HT1080 (cell line): ENCODE measurements at places on chromosomes 1 and 21.

DNA sequence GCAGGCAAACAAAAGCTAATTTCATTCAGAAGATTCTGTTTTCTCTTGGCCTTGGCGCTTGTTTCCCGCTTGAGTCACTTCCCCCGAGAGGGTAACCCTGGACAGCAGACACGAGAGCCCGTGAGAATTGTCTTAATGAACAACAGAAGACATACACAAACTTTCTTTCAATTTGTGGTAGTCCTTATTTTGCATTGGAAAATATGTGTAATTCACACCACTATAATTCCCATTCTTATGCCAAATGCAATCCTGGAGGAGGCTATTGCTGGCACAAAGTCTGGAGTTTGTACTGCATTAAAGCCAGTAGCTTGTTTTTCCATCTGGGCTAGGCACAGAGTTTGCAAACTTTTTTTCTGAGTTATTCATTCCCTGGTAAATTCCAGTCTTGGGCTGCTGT, 109.8 kb upstream of the IVNS1ABP start:
- peak; percentile 40 for DNase-seq

GRCh38 chr1:180178511-180179161, 24.0 kb downstream of the QSOX1 start:
- DNase-seq: peak; percentile 31

DNA sequence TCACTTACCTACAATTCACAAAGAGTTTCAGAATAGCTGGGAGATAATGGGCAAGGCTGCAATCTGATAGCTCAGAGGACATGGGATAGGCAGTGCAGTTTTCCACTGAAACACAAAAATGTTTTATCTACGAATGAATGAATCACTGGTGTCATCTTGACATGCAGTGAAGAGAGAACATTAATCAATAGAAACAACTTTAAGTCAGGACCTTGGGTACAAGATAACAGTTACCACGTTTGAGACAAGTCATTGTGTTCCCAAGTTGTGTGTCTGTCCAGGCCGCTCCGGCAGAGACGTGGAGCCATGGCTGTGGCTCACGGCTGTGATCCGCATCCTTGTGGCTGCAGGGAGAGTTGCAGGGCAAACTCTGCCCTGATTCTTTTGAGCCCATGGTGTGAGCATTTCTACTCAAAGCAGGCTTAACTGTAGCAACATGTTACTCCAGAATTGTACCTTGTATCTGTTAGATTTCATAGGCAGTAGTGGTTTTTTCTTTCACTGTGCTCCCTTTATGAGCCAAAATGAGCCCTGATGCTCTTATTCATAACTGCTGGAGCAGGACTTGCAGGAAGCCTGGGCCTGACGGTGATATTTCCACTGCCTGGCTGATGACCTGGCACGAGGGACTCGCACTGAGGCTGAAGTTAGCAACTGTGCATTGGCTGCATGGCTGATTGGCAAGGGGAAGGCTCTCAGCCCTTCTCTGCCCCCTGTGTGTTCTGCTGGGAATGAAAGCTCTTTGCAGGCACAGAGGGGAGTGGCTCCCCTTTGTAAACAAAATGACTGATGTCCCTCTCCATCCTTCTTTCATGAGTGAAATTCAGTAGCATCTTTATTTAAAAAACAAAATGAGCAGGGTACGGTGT, 465.2 kb downstream of the AJAP1 start:
- DNase-seq: no peak

- peak; percentile 33 for DNase-seq
Observed at GRCh38 chr1:226912587-226913176, 27.4 kb upstream of the COQ8A start.

DNA sequence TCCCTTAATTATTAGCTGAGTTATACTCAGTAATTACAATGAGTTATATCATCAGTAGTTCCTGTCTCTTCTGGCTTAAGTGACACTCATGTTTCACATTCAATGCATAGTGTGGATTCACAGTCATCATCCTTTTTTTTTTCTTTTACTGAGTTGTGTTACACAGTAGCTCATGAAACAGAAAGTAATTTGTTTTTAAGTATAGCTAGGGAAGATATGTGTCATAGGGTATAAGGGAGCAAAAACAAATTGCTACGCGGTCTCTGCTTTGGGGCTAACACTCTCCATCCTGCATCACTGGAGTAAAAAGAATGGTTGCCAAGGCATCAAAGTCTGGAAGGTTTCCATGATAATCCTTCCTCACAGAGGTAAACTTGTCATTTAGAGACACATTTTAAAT, 971.7 kb upstream of the NCAM2 start:
- DNase-seq: no peak

- DNase-seq: peak; percentile 68
Observed at GRCh38 chr1:209692296-209692695, 12.3 kb upstream of the HSD11B1 start.

DNA sequence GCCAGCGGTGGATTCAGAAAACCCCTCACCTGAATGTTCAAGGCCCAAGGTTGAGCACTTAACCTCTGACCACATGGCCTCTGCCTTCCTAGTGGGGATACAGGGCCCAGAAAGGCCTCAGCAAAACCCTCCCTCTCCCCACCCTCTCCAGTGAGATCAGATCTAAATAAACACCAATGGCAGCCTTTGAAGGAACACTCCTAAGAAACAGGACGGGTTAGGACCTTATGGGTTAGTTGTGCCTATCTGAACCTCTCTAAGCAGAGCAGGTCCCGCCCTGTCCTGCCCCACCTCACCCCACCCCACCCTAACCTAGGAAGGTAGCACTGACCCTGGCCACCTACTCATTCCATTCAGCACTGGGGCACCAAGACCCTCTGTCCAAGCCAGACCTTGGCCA, 7.9 kb upstream of the GRHL3 start:
- no peak for DNase-seq

DNA sequence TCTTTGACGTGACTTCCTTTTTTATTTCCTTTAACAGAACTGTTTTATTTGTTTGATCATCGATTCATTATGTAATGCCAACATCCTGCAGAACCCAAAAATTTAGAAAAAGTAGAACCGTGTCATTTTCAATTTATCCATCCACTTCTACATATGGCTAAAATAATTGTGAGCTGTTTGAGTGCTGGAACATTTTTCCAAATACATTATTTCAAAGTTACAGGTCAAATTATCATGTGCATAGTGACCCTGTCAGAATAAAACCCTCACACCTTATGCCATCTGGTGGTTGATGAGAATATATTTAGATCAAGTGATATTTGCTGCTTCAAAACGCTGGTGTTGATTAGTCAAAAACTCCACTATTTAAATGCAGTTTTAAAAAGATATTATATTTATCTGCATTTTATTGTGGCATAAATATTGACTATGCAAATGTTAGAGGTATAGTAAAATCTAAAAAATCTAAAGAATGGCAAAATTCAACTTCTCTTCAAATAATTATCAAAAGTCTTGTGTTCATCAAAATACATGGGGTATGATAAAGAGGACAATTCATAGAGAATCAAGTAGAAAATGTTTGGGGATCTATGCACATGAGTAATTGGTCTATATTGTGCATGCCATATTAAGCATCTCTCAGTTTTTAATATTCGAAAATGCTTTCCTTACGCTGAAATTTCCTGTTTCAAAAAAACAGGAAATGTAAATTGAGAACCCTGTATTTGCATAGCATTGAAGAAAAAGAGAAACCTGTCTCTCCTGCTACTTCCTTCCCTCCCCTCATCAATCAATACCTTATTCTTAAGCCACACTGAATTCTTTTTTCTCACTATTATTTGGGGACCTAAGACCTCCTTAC, 39.7 kb downstream of the UBE2U start:
- DNase-seq: peak; percentile 30

GRCh38 chr1:91555074-91555730, 54.6 kb downstream of the CDC7 start:
- peak; percentile 60 for DNase-seq

DNA sequence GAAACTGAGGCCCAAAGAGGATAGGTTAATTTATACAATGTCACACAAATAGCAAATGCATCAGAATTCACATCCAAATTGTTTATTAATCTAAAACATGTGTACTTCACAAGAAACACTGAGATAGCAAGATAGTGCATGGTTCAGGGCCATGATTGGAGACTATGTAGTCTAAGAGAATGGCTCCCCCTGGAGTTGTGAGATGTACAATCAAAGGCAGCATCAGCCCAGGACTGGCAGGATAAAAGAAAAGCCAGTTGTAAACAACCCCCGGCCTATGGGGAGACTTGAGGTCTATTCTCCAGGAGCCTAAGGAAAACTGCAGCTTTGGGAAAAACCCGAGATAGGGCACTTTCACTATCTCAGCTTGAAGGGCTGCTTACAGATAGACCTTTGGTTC, 511.0 kb downstream of the OMA1 start:
- DNase-seq: no peak

DNA sequence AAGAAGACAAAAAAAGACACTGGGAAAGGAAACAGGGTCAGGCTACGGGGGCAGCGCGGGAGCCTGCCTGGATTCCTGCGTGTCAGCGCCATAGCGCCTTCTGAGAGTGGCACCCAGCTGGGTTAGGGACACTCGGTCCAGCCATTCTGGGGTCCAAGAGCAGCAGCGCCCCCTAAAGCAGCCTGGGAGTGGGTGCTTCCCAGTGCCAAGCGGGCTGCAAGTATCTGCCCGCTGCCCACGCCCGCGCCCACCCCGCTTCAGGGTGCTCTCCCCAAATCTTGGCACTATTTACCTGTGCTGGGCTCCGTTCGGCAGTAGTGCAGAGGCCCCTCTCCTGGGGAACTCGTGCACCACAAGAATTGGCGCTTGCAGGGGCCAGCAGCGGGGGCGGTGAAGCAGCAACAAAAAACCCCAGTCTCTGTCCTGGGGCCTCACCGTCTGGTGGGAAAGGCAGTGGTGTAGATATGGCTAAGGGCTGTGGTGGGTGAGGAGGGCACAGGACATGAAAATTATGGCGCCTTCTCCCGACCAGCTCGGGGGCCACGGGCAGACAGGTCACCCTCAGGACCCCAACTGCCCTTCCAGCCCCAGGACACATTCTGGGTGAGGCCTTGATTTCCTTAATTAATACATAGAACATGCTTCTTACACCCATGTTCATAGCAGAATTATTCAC, 24.1 kb upstream of the LBR start:
- no peak for DNase-seq

DNA sequence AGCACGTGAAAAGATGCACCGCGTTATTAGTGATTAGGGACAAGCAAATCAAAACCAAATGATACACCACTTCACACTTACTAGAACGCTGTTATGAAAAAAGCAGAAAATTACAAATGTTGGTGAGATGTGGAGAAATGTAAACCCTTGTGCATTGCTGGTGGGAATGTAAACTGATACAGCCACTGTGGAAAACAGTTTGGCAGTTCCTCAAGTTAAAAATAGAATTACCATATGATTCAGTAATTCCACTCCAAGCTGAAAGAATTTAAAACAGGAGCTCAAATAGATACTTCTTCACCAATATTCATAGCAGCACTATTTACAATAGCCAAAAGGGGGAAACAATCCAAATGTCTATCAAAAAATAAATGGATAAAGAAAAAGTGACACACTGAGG, 10.3 kb upstream of the EVI5 start:
- no peak for DNase-seq
